ENCODE measurements at places on chromosomes 2 and 18.

DNA sequence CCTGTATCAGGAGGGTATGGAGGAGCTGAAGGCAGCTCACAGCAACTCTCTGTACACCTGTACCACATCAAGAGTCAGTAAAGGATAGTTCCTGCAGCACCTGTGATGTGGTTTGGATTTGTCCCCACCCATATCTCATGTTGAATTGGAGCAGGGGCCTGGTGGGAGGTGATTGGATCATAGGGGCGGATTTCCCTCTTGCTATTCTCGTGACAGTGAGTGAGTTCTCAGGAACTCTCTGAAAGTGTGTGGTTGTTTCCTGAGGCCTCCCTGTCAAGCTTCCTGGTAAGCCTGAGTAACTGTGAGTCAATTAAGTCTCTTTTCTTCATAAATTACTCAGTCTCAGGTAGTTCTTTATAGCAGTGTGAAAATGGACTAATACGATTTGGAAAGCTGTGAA, 28.9 kb downstream of the OSBPL1A start:
- no peak for DNase-seq

DNA sequence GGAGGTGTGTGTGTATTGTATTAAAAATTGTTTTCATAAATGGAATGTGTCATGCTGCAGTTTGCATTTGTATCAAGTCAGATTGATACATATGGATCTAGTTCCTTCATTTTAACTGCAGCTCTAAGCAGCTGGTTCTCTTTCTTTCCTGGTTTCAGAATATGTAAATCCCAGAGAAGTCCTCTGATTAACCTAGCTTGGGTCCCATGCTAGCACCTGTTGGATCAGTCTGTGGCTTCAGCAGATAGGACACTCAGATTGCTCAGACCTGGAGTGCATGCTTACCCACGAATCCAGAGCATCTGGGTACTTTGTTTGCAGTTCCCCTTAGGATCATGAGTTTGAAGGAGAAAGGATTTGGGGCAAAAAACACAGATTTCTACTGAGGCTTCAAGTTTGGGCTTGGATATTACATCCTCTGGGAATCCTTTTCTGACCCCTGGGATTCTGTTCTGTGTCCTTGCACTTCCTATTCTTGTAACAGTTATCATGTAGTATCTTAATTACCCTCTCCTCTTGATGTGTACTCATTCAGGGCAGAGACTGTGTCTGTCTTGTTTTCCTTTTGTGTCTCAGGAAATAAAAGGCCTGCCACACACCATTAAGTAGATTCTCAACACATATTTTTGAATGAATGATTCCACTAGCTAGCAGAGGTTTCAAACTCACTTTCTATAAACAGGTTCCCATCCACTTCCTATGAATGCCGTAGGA, 142.1 kb downstream of the PHLPP1 start:
- DNase-seq, result no peak

DNA sequence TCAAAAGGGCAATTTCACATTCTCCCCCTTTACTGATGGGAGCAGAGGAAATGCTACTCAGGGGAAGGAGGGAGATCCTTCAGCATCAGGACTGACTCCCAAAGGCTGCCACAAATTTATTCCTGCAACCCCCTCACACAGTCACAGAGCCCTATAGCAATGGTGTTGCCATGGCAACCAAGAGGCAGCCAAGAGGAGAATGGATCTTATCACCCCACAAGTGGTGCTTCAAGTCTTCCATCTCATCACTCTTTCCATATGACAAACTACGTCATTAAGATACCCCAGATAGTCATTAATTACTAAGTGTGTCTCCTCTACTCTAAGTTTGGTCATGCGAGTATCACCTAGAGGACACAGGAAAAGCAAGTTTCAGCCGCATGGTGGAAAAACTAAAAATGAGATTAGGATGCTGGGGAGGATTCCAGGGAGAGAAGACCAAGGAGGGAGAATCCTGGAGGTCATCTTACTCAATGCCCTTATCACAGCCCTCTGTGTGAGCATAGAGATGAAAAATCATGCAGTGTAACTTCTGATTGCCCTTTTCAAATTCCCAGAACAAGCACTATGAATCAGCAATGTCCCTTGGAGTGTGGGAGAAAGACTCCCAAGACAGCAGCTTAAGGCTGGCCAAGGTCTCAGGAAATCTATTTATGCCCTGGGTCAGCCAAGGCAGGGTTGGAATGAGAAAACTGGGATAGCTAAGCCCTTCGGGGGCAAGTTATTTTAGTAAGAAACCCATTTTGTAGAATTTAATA, 885.7 kb upstream of the KLHL29 start:
- DNase-seq, result no peak

GRCh38 chr2:14132386-14132785, 500.1 kb upstream of the LRATD1 start:
- DNase-seq, result no peak

DNA sequence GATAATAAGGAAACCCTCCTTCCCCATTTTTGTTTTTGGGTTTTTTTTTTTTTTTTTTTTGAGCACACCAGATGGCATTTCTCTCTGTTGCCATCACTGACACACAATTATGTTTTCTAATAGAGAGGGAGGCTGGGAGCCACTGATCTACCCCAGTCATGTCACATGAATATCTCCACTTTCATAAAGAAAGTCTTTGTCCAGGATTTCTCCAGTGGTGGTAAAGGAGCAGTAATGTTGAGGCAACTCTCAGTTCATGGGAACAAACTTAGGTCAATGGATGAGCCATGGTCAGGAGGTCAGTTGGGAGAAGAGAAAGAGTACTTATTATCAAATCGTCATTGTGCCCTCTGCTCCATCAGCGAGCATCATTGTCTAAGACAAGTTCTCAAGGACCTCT, 603.7 kb downstream of the ARHGAP15 start:
- no peak for DNase-seq

DNA sequence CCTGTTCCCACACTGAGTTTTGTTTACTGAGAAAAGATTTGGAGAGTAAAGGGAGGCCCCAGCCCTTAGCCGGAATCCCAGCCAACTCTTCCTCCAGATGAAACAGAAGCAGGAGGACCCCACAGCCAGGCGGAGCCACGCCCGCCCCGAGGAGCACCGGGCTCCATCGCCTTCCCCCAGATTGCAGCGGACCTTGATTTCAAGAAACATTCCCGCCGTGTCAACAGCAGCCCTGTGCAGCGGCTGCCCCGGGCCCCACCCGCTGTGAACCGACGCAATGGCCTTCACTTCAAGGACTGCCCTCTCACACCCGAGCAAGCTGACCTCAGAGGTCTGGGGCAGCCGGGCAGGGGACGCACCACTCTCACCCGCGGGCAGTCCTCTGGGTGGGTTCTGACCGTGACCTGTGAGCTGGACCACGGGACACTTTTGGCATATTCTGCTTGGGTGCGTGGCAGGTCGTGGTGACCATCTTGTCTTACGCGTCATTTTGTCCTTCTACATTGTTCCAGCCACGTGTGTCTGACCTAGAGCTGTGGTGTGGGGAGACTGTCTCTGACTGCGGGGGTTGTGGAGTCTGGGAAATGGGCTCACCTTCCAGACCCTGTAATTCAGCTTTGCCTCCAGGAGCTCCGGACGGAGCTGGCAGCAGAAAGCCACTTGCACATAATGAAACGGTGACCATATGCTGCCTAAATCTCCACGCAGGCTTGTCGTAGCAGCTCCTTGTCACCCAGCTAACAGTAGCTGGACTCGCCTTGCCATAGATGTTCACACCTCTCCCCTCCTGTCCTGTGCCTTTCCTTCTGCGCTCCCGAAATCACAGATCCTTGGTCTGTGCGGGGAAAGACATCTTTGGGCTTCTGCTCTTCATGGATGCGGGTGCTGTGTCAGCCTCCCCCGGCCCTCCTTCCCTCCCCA, 32.0 kb upstream of the INHBB start:
- no peak for DNase-seq

- no peak for DNase-seq
Measured at GRCh38 chr18:35432565-35433001, 55.4 kb upstream of the ZNF396 start.

GRCh38 chr18:78364388-78364960, 615.1 kb upstream of the SALL3 start:
- DNase-seq, result no peak

DNA sequence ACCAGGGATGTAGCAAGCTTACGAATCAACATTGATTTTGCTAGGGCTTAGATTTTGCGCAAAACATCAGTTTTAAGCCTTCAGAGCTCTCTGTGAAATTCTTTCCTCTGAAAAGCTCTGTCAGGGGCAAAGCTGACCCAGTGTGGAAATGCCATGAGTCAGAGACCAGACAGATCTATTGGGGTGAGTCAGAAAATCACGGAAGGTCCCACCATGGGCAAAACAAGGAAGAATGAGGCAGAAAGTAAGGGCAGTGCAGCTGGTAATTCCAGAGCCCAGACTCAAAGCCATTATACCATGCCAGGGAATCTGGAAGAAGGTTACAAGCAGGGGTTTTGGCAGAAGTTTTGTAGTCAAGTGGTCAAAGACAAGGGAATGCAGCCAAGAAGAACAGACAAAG, 256.6 kb upstream of the CTAGE1 start:
- DNase-seq, result no peak

- no peak for DNase-seq
Measured at GRCh38 chr2:235832941-235833340, 335.2 kb downstream of the GBX2 start.

DNA sequence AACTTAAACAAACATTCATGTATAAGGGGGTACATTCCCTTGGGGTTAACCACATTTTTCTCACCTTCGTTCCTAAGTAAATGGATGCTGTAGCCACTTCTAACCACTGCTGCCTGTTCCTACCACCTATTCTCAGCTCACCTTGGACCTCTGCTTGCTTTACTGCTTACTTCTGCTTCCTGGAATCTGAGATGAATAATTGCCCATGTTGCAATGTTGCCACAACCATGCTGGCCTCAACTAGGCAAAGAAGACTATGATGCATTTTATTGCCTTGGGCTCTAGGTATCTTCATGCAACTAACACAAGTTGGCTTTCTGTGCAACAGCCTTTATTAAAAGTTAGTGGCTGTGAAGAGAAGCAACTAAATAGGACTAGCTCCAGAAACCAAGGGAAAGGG, 106.3 kb upstream of the TCF4 start:
- no peak for DNase-seq

DNA sequence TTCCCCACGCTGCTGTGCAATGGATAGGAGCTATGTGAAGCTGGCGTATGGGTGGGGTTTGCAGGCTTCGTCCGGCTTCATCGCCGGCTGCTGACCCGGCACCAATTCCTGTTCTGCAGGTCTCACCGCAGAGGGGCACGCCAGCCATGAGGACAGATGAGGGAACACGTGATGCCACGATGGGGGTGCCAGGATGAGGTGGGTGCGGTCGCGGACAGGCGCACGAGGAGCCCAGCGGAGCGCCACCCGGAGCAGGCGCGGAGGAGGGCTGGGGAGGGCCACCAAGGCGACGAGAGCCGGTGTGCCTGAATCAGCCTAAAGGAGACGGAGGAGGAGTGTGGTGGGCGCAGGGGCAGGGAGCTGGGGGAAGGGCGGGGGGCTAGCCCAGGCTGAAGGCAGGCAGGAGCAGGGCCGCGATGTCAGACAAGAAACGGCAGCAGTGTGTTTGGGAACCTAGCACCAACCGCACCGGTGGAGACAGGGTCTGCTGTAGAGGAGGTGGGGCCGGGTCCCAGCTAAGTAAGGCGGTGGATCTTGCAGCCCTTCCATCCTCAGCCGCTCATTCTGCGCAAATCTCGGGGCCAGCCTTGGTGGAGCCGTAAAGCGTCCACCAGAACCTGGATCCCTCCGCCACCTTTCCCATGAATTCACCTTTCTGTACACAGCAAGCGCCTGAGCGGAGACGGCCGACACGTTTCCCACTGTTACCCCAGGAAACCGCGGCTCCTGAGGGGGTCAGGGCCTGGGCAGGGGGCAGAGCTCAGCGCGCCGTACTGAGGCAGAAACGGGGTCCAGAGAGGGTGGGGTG, 17.0 kb upstream of the CD8A start:
- peak; percentile 78 for DNase-seq

DNA sequence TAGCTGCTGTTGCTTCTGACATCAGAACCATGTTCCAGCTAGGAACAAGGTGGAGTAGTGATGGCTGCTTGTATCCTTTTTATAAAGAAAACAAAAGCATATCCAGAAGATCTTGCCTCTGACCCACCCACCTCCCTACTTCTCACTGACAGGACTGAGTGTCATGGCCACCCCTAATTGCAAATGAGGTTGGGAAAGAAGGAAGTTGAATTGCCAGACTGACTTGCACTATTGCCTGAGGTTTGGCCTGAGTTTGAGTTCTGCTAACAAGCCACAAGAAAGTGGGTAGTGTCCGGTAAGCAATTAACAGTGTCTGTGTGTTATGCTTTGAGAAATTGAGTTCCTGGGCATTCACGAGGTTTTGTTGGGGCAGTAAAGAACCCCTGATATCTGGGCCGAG, 22.8 kb downstream of the SGPP2 start:
- no peak for DNase-seq

DNA sequence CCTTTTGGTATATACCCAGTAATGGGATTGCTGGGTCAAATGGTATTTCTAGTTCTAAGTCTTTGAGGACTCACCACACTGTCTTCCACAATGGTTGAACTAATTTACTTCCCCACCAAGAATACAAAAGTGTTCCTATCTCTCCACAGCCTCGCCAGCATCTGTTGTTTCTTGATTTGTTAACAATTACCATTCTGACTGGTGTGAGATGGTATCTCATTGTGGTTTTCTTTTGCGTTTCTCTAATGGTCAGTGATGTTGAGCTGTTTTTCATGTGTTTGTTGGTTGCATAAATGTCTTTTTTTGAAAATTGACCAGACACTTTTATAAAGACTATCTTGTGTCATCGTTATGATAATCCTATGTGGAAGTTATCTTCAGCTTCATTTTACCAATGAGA, 16.0 kb upstream of the ATP8B1 start:
- no peak for DNase-seq

GRCh38 chr2:133780099-133780996, 212.1 kb upstream of the NCKAP5 start:
- DNase-seq, result no peak

DNA sequence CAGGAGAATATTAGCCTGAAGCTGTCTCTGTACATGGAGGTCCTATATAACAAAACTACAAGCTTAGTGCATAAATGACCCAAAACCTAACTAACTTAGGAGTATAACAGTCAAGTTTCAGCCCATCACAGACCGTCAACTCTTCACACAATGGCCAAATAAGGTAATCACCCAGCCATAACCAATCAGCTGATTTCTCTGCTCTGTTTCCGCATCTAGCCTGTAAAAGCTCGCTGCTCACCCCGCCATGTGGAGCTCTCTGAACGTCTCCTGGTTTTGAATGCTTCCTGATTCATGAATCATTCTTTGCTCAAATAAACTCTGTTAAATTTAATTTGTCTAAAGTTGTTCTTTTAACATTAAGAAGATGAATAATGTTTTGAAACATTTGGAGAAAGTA, 593.6 kb downstream of the TMX3 start:
- DNase-seq, result no peak

GRCh38 chr2:64781711-64782390, 128.1 kb upstream of the SERTAD2 start:
- no peak for DNase-seq

DNA sequence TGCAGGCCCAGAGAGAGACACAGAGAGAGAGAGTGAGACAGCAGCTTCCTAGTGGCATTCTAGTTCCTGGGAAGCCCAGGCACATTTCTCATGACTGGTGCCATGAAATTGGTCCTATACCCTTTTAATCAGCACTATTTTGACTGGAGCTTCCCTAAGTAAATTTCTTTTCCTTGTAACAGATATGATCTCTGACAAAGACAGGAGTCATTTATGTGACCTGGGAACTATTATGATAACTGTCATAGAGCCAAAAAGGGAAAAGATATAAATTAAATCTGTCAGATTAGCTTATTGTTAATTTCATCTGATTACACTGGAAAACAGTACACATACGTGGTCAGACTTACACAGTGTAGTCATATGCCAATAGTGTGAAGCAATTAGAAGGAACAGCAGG, 161.3 kb upstream of the HNRNPA3 start:
- DNase-seq, result no peak
